ENCODE measurements at places on chromosomes 16 and 17. TPM values are rescaled to one million over a fixed set of nuclear protein-coding genes. Genes with fewer than 3 reads are reported as not detected.

Gene NDEL1
- 48.9 TPM for total RNA-seq

Gene KRT17
- total RNA-seq = not detected

Gene KRTAP4-5
- total RNA-seq = not detected

Gene WFDC1
- total RNA-seq = 0.15 TPM

Gene GDPD1
- 41.3 TPM for total RNA-seq

Gene FAM117A
- total RNA-seq = 16.2 TPM

Gene GTF3C1
- total RNA-seq = 101 TPM

Gene SCIMP
- not detected for total RNA-seq

Gene PRSS33
- total RNA-seq = not detected

Gene HOXB3
- total RNA-seq = not detected

Gene CTRB1
- total RNA-seq = not detected

Gene FZD2
- 42.1 TPM for total RNA-seq

Gene GCGR
- 2.9 TPM for total RNA-seq

Gene NOXO1
- 0.42 TPM for total RNA-seq

Gene CDR2L
- total RNA-seq = 20.4 TPM

Gene STX1B
- total RNA-seq = 3.2 TPM

Gene MYOCD
- 12.7 TPM for total RNA-seq

Gene KRT31
- total RNA-seq = not detected

Gene KIAA0753
- total RNA-seq = 50.1 TPM

Gene ABI3
- 1.7 TPM for total RNA-seq

Gene SMPD3
- total RNA-seq = not detected

Gene PMM2
- total RNA-seq = 49.1 TPM

Gene SHISA6
- total RNA-seq = 14.4 TPM

Gene MRM1
- 9.3 TPM for total RNA-seq

Gene CNTD1
- not detected for total RNA-seq

Gene HIC1
- total RNA-seq = 0.31 TPM

Gene CCDC102A
- 6.7 TPM for total RNA-seq

Gene KRTAP4-6
- not detected for total RNA-seq

Gene HSD17B2
- total RNA-seq = not detected

Gene NPIPB13
- total RNA-seq = 22.1 TPM

Gene RMI2
- total RNA-seq = 62.3 TPM

Gene ABCC11
- total RNA-seq = 0.77 TPM

Gene HOXB8
- not detected for total RNA-seq

Gene YPEL2
- total RNA-seq = 27.7 TPM

Gene SLC38A7
- total RNA-seq = 53.8 TPM

Gene SPNS2
- total RNA-seq = not detected

Gene GALR2
- total RNA-seq = not detected

Gene ASGR1
- 8.3 TPM for total RNA-seq

Gene PIRT
- total RNA-seq = not detected

Gene DHX40
- 35.5 TPM for total RNA-seq

Gene PDE6G
- total RNA-seq = 3.2 TPM

Gene KRT15
- total RNA-seq = 0.88 TPM

Gene TBC1D3C
- 1.3 TPM for total RNA-seq

Gene CHD9NB
- 14.0 TPM for total RNA-seq

Gene SHISA9
- 4.4 TPM for total RNA-seq

Gene C17orf100
- total RNA-seq = 2.7 TPM

Gene ZG16
- not detected for total RNA-seq

Gene ZPBP2
- total RNA-seq = not detected

Gene CD300A
- total RNA-seq = 28.2 TPM

Gene SPN
- 0.15 TPM for total RNA-seq

Gene ARL17A
- 15.7 TPM for total RNA-seq

Gene GNGT2
- not detected for total RNA-seq

Gene MYH1
- total RNA-seq = not detected

Gene KRT32
- total RNA-seq = not detected

Gene KRTAP4-4
- not detected for total RNA-seq

Gene HOXB5
- not detected for total RNA-seq

Gene KRTAP2-3
- not detected for total RNA-seq

Gene MYL11
- 1.1 TPM for total RNA-seq
